ENCODE measurements at places on chromosomes 16 and 17.

- no peak for DNase-seq
Observed at GRCh38 chr17:72976971-72977770, 115.3 kb downstream of the SLC39A11 start.

- peak; percentile 79 for DNase-seq
Observed at GRCh38 chr16:83826146-83826913, 18.6 kb downstream of the HSBP1 start.

- DNase-seq, result no peak
Observed at GRCh38 chr16:16073891-16074881, 124.8 kb downstream of the ABCC1 start.

GRCh38 chr17:42179911-42180410 is 981 bp downstream of the KCNH4 start:
- no peak for DNase-seq

- no peak for DNase-seq
Observed at GRCh38 chr16:27841911-27842310, 221.6 kb downstream of the GSG1L start.

DNA sequence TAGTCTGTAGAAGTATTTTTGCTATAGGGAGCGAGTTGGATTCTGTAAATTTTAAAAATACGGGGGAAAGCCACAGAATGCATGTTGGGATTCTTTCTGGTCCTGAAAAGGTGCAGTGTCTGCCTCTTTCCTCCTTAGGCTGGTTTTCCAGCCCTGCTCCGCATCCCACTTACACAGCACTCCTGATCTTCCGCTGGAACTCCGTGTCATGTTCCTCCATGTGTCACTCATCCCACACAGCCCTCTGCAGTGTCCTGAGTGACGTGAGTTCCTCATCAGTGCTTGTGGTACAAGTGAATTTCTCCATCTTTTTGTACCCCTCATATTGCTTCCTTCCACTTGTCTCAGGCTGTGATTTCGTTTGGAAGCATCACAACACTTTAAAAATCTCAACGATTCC is 34.5 kb downstream of the COX10 start:
- DNase-seq, result no peak

DNA sequence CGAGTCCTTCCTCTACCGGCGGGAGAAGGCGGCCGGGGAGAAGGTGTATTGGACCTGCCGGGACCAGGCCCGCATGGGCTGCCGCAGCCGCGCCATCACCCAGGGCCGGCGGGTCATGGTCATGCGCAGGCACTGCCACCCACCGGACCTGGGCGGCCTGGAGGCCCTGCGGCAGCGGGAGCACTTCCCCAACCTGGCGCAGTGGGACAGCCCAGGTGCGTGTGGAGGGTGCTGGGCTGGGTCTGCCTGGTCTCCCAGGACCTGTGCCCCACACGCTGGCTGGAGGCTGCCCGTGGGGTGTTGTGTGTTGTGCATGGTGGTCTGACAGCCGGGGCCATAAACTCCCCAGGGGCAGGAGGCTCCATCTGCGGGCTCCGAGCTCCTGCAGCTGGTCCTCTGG is 25.4 kb downstream of the FLYWCH1 start:
- no peak for DNase-seq

- no peak for DNase-seq
Observed at GRCh38 chr17:38449364-38449763, 21.1 kb downstream of the ARHGAP23 start.

- no peak for DNase-seq
Observed at GRCh38 chr17:47732399-47733046, 513 bp upstream of the TBX21 start.
